Dermis microvascular lymphatic vessel endothelial cell (primary cell): ENCODE measurements at places on chromosomes 7 and 10. TPM values are rescaled to one million over a fixed set of nuclear protein-coding genes. Genes with fewer than 3 reads are reported as not detected.

Gene GOLGA7B
- under 0.01 and 0.13 TPM in 2 replicates for total RNA-seq

Gene CPA2
- not detected in 2 replicates for total RNA-seq

Gene EVX1
- not detected in 2 replicates for total RNA-seq

Gene SLC18A2
- under 0.01 TPM in 1 of 2 replicates, not detected in the other for total RNA-seq

Gene GET4
- total RNA-seq = 30.3 and 43.0 TPM in 2 replicates

Gene SAP25
- 0.13 TPM in 1 of 2 replicates, not detected in the other for total RNA-seq

Gene TBRG4
- total RNA-seq = 55.5 and 62.8 TPM in 2 replicates

Gene SMO
- total RNA-seq = 2.3 and 8.3 TPM in 2 replicates

Gene CACNB2
- under 0.01 TPM in 1 of 2 replicates, not detected in the other for total RNA-seq

Gene UBTD1
- total RNA-seq = 45.1 and 62.6 TPM in 2 replicates

Gene IGFBP3
- 1.7 and 6.4 TPM in 2 replicates for total RNA-seq

Gene AMZ1
- total RNA-seq = under 0.01 TPM in 1 of 2 replicates, not detected in the other

Gene CBX3
- 96.5 and 112 TPM in 2 replicates for total RNA-seq

Gene HOXA2
- total RNA-seq = 0.25 and 0.39 TPM in 2 replicates

Gene SMKR1
- 0.13 and 0.51 TPM in 2 replicates for total RNA-seq

Gene HHEX
- total RNA-seq = 36.8 and 62.8 TPM in 2 replicates

Gene CTTNBP2
- total RNA-seq = under 0.01 and 0.63 TPM in 2 replicates

Gene DEPP1
- total RNA-seq = 122 and 133 TPM in 2 replicates

Gene GIMAP2
- total RNA-seq = 34.0 and 37.3 TPM in 2 replicates

Gene TMEM178B
- total RNA-seq = under 0.01 TPM in 2 replicates

Gene COL26A1
- total RNA-seq = not detected in 2 replicates

Gene UBN2
- 2.8 and 4.0 TPM in 2 replicates for total RNA-seq

Gene SUGCT
- total RNA-seq = 1.0 and 1.1 TPM in 2 replicates

Gene CCL24
- total RNA-seq = not detected in 2 replicates

Gene LIPJ
- not detected in 2 replicates for total RNA-seq

Gene NACAD
- 0.39 and 0.89 TPM in 2 replicates for total RNA-seq

Gene ATOH7
- not detected in 2 replicates for total RNA-seq

Gene TMEM270
- total RNA-seq = not detected in 2 replicates
